Activated CD4-positive, alpha-beta T cell treated with anti-CD3 and anti-CD28 coated beads, Interleukin-2, amount 50 U/mL, for 1 hour (primary cell): ENCODE measurements at places on chromosomes 7 and 10.

DNA sequence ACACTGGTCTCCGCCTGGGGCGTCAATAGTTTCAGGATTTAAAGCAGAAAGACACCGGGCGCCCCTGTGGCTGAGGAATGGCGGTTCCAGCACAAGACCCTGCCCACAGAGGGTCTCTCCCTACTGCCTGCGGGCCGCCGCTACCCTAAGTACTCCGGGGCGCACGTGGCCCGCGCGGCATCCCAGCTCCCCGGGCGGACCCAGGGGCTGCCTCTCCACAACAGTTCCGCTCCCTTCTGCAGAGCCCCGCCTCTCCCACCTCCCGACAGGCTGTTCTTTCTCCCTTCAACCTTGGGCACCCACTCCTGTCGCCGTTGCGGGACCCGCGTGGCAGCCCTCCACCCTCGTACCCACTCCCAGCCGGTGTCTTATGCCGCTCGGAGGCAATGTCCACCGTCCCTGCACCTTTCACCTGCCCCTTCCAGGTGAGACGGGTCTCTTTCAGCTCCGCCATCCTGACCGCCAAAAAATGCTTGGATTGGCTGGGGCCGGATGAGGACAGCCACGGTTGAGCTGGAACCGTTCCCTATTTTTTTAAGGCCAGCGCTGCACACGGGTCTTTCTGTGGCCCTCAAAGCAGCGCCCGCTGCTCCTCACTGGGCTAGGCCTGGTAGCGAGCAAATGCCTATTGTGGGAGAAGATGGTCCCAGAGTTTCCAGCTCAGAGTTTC, 1.6 kb upstream of the NKX2-3 start:
- DNase-seq = no peak

DNA sequence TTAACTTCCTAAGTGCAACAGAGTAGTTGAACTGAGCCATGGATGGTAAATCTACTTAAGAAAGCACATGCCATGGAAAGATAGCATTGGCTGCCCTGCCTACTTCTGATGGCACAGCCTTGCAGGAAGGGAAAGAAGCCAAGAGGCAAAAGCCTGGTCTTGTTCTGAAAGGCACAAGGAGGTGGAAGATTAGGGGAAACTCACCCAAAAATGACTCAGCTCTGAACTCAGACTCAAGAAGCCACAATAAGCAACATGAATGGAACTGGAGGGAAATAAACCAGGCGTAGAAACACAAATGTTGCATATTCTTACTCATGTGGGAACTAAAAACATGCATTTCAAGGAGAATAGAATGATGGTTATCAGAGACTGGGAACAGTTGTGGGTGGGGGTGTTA, 20.8 kb upstream of the ALOX5 start:
- DNase-seq = no peak

- no peak for DNase-seq
Measured at GRCh38 chr10:15123749-15124184, 26.6 kb downstream of the RPP38 start.

DNA sequence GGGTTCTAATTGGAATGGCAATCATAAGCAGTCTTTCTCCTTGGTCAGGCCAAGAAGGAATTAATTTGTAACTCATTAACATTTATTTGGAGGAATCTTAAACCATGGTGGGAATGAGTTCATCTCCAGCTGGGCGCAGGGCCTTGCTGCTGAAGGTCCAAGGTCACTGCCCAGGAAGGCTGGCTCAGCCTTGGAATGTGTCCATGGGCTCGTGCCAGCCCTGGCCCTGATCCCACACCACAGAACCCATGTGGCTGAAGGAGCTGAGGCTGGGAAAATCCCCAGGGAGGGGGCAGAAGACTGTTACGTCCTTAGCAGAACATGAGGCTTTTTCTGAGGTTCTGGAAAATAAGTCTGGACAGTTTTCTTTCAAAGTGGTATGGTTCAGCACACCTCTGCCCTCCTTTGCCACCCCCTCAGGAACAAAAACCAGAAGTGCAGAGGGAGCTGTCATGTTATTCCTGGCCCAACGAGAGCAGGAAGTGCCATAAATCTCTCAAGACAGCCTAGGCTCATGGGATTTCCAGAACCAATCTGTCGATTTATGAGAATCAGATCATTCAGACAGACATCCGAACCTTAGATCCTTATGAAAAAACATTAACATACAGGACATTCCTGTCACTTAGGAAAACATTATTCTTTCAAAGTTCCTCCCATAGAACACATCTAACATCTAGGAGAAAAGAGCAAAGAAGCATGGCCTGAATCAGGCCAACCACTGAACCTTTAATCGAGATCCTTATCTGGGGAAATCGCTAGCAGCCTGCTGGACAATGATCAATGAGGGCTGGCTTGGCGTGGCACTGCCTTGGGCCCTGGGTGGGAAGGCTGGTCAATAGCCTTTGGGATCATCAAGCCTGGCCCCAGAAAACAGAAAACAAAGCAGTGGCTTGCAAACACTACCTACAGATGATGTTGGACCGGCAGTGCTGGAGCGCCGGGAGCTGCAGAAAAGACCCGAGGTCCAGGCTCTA, 134.3 kb downstream of the TAX1BP1 start:
- no peak for DNase-seq

DNA sequence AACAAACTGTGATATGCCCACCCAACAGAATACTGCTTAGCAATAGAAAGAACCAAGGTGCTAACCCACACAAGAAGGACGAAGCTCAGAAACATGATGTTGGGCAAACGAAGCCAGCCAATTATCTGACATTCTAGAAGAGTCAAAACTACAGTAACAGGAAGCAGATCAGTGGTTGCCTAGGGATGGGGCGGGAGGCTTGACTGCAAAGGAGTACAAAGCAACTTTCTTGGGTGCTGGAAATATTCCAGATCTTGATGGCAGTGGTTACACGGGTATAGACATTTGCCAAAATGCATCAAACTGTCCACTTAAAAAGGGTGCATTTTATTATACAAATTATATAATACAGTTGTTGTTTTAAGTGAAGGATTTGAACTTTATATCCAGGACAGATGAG, 41.1 kb upstream of the RET start:
- no peak for DNase-seq

GRCh38 chr7:88347517-88347916, 40.8 kb upstream of the STEAP4 start:
- DNase-seq = no peak

- DNase-seq = no peak
Measured at GRCh38 chr7:47649919-47650318, 68.0 kb upstream of the TNS3 start.

DNA sequence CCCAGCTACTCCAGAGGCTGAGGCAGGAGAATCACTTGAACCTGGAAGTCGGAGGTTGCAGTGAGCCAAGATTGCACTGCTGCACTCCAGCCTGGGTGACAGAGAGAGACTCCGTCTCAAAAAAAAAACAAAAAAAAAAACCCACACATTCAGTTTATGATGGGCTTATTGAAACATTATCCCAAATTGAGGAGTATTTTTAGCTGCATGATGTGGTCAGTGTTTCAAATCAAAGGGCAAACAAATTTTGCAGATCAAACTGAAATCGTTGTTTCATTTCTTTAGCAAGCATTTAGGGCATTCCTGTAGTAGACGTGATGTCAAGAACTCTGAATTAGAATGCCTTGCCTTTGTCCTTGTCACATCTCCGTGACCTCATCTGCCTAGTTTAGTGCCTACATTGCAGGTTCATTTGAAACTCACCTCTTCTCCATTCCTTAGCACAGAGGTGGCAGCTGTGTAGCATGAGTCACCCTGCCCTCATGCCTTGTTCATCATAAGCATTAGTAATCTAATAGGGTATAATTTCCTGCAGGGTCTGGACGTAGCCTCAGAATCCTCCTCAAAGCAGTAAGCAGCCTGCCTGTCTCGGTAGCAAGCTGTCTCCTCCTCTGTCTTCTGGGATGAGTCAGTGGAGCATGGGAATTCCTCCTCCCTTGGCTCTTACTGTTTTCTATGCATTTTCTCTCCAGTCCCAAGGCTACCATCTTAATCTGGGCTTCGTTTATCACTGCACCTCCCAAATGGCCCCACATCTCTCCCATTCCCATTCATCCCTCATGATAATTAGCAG, 73.8 kb downstream of the CUL1 start:
- DNase-seq = no peak

- no peak for DNase-seq
Measured at GRCh38 chr10:118944959-118945633, 84.4 kb upstream of the NANOS1 start.

- no peak for DNase-seq
Measured at GRCh38 chr7:90262438-90262837, 17.5 kb downstream of the CFAP69 start.

- no peak for DNase-seq
Measured at GRCh38 chr10:97297556-97298222, 5.3 kb upstream of the ARHGAP19 start.

DNA sequence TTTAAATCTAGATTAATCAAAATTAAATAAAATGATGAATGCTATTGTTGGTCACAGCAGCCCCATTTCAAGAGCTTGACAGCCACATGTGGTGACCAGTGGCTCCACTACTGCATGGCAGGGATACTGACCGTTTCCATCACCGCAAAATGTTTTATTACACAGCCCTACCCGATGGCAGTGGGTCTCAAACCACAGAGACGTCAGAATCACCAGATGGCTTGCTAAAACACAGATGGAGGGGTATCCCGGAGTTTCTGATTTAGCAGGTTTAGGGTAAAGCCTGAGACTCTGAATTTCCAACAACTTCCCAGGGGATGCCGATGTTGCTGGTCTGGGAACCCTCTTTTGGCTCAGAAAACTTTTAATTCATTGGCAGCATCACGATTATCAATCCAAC, 47.9 kb downstream of the RSU1 start:
- no peak for DNase-seq

GRCh38 chr7:21367081-21367480, 60.8 kb upstream of the SP4 start:
- DNase-seq = no peak

- no peak for DNase-seq
Measured at GRCh38 chr7:15972862-15973275, 286.4 kb upstream of the MEOX2 start.

DNA sequence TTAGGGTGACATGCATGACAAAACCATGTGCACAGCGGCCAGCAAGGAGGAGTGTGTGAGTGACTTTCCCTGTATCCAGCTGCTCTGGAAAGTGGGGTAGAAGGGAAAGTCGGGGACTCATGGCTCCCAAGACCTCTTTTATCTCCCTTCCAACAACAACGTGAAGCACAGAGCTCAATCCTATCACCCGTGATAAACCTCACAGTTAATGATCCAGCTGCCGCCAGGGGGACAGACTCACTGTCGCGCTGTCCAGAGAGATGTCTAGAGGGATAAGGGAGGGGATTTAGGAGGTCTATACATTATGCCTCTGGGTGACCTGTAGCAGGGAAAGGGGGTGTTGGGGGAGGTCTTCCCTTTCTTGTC, 84.0 kb upstream of the SMNDC1 start:
- DNase-seq = no peak

GRCh38 chr7:64889686-64890162, 13.3 kb upstream of the ZNF273 start:
- DNase-seq = no peak

DNA sequence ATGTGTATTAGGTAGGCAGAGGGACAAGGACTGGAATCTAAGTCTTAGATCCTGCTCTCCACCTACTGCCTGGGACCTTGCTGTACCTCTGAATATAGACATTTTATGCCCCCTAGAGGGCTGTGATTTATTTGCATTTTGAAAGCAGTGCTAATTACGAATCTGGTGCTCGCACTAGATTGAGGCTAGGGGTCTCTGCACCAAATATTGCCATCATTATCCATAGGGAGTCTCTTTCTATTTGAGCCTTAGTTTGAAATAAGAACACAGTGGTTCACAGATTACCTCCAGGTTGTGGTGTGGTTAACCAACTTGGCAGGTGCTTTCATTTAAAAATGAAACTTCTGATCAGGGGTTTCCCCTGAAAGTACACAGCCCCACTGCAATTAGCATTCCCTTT, 41.8 kb downstream of the CNNM1 start:
- no peak for DNase-seq

- no peak for DNase-seq
Measured at GRCh38 chr10:48762064-48763042, 77.7 kb downstream of the WDFY4 start.

- DNase-seq = no peak
Measured at GRCh38 chr10:77936697-77937567, 10.4 kb upstream of the DLG5 start.

DNA sequence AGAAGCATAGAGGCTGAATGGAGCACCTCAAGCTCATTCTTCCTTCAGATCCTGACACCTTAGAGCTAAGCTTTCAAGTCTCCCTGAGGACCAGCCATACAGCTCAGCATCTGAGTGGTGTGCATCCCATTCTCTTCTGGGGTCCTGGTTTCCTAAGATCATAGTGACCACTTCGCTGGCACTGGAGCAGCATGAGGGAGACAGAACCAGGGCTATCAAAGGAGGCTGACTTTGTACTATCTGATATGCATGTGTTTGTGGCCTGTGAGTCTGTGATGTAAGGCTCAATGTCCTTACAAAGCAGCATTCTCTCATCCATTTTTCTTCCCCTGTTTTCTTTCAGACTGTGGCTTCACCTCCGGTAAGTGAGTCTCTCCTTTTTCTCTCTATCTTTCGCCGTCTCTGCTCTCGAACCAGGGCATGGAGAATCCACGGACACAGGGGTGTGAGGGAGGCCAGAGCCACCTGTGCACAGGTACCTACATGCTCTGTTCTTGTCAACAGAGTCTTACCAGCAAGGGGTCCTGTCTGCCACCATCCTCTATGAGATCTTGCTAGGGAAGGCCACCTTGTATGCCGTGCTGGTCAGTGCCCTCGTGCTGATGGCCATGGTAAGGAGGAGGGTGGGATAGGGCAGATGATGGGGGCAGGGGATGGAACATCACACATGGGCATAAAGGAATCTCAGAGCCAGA, 31.0 kb downstream of the PRSS2 start:
- DNase-seq = no peak

DNA sequence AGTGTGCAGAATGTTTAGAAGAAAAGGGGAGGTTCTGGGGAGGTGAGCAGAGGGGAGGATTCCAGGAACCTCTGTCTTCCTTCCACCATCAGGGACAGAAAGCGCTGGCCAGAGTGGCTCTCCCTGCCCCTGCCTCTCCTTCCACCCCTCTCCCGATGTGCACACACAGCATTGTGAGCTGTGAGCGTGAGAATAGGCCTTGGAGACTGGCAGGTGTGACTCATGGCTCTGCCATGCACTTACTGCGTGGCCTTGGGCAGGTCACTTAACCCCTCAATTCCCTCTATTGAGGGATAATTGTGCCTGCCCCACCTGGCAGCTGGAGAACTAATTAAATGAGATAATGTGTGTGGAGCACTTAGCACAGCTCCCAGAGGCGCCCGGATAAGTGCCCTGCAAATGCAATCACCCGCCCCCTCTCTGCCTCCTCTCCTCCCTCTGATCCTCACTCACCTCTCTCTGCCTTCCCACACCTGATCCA, 115.4 kb downstream of the ZMIZ1 start:
- DNase-seq = no peak

- no peak for DNase-seq
Measured at GRCh38 chr10:58264780-58265179, 2.9 kb downstream of the IPMK start.
